Glutamatergic neuron (in vitro differentiated cells): ENCODE measurements at places on chromosomes 5 and 9.

- no peak for DNase-seq
These were observed 83.8 kb downstream of the SEMA5A start for GRCh38 chr5:9462109-9462508.

- DNase-seq = no peak
These were observed 17.0 kb downstream of the MRNIP start for GRCh38 chr5:179841621-179842020.

DNA sequence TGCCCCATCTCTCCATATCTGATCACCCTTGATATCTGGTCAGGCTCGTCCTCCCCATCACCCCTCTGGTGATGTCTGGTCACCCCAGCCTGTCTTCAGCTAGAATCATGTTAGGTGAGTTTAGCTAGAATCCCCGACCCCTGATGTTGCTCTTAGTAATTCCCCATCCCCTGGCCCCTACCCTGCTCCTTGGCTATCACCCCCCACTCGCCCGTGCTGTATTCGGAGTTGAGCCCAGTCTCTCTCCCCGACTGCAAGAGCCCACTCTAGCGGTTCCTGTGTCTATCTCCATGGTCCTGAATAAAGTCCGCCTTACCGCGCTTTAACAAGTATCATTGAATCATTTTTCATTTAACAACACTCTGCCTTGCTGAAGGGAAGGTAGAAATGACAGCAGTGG, 33.7 kb downstream of the ADAMTS2 start:
- DNase-seq = no peak

GRCh38 chr5:136051486-136052220, 22.9 kb downstream of the TGFBI start:
- no peak for DNase-seq

- no peak for DNase-seq
These were observed 128.9 kb downstream of the BARX1 start for GRCh38 chr9:93826209-93826608.

GRCh38 chr9:127566351-127567001, 45.6 kb upstream of the STXBP1 start:
- DNase-seq = no peak

DNA sequence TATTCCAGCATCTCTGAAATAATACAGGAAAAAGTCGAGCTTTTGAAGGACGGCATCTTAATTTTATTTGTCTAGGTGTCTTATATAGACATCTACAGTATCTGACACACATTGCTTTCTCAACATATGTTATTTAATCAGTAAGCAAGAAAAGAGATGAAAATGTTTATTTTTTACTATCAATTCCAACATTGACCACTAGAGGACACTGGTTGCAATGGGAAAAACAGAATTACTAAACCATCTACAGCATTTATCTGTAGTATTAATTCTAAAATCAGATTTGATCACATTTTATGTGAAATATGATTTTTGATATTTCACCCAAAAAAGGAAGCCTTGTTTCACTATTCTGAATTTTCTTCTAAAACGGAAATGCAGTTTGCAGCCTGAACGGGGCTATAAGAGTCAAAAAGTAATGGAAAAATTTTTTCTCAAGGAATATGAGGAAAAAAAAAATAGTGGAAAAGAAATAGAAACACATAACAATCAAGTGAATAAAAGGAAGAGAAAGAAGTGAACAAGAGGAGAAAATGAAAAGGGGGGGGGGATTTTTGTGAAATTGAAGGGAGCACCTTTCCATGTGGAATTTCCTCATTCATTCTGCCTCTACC, 98.6 kb downstream of the OSTF1 start:
- DNase-seq = no peak

DNA sequence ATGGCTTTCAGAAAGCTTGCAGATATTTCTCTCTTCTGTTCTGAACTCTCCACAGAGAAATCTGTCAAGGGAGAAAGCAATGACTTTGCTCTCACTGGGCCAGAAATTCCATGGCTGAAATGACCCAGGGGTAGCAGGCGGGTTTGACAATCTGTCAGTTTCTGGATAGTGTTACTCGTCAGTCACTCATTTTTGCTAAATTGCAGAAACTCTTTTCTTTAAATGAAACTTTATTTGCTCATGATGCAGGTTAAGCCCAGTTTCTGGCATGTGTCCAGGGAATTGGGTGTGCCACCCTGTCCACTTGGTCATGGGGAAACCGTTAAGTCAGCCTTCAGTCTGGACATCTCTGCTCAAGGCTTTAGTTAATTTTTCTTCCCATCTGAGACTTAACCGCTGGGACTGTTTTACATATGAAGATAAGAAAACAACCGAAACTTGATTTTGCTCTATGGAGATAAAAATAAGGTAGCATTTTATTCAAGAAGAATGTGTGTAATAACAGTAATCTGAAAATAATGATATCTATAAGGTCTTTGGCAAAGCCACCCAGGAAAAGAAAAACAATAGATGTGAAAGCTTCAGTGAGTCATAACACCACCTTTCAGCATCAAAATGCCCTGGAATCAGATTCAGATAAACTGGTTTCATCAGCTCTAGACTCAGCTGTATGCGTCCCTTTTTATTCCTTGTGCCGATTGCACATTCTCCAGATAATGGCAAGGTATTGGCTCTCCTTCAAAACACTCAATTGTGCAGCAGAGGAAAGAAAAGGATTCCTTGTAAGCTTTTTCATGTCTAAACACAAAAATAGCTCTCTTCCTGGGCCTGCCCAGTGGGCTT, 308.3 kb downstream of the ZSWIM6 start:
- DNase-seq = no peak

DNA sequence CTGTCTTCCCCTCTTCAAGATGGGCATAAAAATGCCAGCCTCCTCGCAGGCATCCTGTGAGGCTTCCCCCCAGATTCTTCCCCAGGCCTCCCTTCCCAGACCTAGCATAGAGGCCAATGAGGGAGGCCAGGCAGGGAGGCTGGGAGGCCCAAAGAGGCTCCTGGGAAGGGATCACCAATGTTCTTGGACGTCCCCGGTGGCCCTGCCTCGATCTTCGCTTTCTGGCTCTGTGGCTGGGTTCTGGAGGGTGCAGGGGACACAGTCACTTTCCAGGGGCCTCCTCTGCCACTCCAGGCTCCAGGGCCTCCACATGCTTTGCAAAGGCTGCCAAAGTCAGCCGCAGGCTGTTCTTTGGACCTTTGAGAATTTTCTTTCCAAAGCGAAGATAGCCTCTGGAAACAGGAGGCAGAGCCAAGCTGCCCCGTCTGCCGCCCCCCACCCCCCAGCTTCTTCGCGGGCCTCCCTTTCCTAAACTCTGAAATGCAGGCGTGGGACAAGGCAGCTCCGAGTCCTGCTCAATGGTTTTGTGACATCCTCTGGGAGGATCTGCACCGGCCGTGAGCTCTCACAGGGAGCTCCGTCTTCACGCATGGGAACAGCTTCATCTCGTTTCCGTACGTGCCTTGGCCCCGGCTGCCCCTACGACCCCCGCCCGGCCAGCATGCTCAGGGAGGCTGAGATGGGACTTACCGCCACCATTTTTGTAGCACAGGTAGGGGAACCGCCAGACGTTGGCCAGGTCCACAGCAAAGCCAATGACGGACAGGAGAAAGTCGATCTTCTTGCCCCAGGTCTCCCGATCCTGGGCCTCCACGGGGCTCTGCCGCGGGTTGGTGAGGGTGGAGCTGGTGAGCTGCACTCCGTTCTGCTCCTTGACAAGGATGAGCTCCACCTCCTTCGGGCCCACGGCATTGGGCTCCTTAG, 2.8 kb downstream of the SLC6A3 start:
- no peak for DNase-seq

DNA sequence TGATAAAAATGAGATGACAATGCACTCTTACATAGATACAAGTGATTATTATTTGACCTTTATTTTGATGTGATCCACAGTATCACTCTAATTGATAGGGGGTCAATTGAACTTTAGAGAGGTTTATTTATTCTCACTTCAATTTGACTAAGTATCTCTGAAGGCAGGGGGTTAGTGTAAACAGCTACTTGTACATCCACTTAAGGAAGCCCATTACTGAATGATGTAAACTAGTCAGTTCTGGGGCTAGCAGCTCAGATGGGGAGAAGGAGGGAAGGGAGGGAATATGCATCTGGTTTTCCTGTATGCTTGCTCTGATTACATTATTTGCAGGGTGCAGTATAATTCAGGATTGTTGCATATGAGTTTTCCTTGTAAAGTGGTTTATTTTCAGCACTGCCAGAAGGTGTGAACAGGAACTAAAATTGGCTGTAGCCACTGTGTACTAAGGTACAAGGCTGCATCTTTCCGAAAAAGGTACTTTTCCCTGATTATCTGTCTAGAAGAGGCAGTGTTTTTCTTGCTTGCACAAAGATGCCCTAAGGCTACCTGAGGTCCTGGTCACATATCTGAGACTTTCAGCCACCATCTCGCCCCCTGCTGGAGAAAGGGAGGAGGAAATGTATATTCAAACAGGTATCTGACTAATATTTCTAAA, 51.2 kb downstream of the MRPS27 start:
- DNase-seq = peak; percentile 61

DNA sequence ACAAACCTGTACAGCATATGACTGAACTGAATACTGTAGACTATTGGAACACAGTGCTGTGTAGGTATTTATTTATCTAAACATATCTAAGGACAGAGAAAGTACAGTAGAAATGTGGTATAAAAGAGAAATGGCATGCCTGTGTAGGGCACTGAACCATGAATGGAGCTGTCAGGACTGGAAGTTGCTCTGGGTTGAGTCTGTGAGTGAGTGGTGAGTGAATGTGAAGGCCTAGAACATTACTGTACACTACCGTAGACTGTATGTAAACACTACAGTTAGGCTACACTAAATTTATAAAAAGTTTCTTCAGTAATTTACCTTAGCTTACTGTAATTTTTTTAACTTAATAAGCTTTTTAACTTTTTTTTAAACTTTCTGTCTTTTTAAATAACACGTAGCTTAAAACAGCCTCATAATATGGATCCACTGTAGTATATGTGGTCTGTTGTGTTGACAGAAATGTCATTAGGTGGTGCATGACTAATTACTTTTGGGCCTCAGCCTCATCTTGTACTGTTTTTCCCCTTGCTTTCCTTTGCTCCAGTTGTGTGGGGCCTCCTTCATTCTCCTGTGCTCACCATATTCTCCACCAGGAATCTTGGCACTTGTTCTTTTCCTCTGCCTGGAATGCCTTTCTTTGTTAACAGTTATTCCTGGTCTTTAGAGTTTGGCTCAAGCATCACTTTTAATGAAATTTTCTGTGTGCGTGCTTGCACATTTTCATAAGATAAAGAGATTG, 8.8 kb downstream of the SPIN1 start:
- DNase-seq = no peak

DNA sequence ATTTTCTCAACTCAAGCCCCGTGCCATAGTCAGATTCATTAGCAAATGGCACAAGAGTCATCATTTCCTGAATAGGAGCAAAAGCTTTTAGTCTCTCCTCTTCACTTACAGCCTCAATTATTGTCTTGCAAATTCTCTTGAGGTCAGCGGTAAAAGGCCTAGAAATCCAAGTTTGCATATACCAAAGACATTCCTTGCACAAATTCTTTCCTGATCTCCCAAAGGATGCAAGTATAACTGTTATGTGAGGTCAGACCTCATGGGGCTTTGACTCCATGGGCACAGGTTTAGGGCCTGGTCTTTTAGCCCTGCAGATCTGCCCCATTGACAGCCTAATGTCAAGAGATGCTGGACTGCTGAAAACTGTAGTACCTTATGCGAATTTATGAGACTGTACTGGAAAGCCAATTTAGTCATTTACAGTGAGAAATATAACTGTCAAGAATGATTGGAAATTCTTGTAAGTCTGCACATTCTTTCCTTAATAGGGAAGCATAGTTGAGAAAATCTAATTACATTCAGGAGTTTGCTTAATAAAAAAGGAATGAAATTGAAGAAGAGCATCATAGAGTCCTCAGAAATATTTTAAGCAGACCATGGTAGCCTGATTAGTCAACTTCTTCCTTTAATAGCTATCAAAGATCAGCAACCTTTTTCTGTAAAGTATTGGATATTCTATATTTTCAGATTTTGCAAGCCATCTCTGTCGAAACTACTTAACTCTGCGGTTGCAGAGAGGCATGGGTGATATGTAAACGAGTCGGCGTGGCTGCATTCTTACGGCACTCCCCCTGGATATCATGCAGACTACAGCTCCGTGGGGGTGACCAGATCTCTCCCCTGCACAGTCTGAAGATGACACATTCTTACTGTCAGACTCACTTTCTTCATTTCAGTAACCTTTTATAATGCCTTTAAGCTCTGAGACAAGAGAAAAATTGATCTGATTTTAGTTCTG, 45.2 kb downstream of the GCNT4 start:
- DNase-seq = no peak

DNA sequence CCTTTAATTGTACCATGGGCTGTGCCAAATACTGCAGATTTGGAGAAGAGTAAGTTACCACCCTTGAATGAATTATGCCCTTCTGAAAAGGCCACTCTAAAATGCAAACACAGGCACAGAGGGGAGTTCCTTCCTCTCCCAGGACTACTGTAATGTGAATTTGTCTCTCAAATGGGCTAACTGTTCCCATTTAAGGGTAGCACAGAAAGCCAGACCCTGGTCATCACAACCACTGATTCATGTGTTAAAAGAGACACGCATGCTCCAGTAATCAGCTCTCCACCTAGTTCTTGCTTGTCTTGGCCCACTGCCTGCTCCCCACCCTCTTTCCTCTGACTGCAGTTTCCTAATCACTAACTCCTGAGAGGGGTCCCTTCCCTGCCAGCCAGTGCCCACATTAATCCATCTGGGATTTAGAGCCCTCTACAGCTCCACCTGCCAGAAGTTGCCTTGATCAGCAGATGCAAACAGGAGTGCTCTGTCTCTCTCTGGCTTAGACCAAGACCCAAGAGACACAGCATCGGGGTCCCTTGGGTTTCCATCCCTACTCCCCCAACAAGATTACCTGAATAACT, 382.4 kb downstream of the TMEM167A start:
- DNase-seq = no peak

DNA sequence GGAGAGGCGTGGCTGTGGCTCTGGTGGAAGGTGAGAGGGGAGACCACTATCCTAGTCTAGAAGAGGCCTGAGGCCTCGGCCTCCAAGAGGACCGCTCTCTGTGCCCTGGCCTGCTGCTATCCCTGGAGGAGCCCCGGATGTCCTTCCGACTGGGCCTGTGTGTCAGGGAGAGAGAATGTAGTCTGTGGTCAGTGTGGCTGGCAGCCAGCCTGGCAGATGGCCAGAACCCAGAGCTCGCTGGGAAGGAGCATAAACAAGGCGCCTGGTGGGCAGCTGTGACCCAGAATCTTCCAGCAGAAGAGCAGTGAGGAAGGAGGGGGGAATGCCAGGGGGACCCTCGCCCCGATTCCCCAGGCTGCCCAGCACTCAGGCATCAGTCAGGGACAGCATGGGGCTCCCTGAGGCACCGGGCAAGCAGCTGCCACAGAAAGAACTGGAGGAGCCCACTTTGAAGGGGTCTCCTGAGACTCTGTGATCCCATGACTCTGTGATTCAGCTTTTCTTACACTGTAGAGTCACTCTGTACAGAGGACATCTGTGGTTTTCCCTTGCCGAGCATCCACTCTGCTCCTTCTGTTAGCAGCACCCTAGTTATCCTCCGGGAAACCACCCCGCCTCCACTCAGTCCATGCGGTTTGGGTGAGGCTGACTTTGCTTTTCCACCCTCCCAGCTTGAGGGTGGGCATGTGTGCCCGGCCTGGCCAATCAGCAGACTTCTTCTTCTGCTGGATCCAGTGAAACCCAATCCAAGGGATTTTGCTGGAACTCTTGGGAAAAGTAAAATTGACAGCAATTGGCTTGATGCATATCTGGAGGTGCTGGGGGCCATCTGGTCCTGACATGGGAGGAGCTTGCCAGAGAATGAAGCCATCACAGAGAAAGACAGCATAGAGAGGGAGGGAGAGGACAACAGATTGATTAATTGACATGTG, 46.2 kb upstream of the PWWP2A start:
- peak; percentile 89 for DNase-seq

- DNase-seq = no peak
These were observed 123.4 kb upstream of the MAN2A1 start for GRCh38 chr5:109566361-109566760.

GRCh38 chr9:98235126-98235525, 20.3 kb downstream of the TBC1D2 start:
- no peak for DNase-seq
